Muscle of back (tissue), 13 donors: ENCODE measurements at places on chromosomes 6 and 20. TPM values are rescaled to one million over a fixed set of nuclear protein-coding genes. Genes with fewer than 3 reads are reported as not detected.

The NR2E1 gene
- not detected for polyA plus RNA-seq

The LPA gene
- polyA plus RNA-seq, result not detected

The CPXM1 gene
- 68.0 TPM for polyA plus RNA-seq

The HSPA1L gene
- polyA plus RNA-seq, result 3.9 TPM

DNA sequence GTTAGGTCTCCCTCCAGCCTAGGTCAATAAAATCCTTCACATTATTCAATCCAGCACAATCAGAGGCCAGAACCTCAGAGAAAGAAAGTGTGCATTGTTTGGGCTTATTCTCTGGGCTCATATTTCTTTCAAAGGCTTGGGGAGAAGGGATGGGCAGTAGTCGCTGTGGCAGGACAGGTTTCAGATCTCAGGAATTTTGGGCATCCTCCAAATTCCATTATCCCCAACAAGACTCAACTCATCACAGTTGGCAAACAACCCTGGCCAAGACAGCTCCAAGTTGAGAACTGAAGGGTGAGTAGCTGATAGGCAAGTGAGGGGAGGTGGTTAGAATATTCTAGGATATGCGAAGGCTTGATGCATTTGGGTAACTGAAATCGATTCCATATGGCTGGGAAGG lies 27.2 kb upstream of the CHD6 start:
- DNase-seq, result no peak

GRCh38 chr20:41006126-41006935 lies 22.3 kb upstream of the TOP1 start:
- DNase-seq, result no peak

- no peak for DNase-seq
Measured at GRCh38 chr6:56833127-56833791, 121.6 kb upstream of the BEND6 start.
